Nephron progenitor cell (in vitro differentiated cells): ENCODE measurements at places on chromosomes 6 and 20.

DNA sequence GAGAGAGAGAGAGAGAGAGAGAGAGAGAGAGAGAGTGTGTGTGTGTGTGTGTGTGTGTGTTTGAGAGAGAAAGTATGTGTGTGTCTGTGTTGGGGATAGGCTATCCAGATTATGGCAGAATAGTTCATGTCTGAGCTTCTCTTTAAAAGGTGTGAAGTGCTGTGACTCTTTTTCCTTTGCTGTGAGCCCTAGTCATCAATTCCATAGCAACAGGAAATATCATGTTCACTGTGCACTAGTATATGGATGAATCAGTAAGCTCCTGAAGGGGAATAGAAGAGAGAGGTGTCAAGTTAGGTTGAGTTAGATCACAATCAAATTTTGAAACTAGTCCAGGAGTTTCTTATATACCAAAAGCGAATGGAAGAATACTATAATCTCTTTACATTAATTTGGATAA, 318.7 kb downstream of the RFPL4B start:
- no peak for DNase-seq

DNA sequence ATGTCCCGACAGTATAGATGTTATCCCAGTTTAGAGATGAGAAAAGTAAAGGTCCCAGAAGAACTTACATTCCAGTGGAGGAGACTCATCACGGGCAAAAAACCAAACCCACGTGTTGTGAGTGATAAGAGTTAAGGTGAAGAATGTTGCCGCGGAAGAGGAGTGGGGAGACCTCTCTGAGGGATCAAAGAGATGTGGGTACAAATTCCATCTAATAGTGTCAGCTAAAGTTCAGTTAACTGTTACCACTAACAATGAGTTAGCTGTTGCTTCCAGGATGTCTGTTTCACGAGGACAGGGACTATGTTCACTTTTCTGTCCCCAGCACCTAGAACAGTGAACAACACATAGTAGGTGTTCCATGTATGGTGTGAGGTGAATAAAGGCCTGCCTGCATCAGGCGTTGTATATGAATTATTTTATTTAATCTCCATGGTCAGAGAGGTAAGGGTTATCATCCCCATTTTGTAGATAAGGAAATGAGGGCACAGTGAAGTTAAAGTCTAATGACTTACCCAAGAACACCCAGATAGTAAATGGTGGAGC, 39.8 kb upstream of the RSPO4 start:
- no peak for DNase-seq

DNA sequence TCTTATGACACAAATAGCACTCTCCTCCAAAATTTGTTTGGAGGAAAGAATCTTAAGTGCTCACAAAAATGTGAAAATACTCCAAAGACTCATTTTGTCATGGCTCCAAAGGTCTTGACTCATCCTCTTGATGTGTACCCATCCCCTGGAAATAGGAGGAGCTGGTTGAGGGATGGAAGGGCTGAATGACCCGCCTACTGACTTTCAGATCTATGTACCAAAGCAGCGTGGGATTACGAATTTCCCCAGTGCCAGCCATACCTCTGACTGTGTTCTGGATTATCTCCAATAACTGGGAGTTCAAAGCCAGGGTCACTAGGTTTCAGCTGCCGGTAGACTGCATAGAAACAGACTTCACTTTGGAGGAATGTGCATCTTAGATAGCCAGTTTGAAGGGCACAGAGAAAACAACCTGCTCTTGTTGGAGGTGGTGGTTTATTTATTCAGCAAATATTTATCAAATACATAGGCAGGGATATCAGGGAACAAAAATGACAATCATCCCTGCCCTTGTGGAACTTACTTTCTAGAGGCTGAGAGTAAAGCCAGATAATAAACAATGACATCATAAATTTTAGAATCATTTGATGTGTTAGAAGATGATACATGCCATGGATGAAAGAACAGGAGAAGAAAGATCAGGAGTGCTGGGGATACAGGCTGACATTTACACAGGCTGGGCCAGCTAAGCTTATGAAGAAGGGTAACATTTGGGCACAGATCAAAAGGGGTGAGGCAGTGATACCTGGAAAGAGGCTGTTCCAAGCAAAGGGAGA, 246.6 kb downstream of the TBXT start:
- DNase-seq, result no peak

DNA sequence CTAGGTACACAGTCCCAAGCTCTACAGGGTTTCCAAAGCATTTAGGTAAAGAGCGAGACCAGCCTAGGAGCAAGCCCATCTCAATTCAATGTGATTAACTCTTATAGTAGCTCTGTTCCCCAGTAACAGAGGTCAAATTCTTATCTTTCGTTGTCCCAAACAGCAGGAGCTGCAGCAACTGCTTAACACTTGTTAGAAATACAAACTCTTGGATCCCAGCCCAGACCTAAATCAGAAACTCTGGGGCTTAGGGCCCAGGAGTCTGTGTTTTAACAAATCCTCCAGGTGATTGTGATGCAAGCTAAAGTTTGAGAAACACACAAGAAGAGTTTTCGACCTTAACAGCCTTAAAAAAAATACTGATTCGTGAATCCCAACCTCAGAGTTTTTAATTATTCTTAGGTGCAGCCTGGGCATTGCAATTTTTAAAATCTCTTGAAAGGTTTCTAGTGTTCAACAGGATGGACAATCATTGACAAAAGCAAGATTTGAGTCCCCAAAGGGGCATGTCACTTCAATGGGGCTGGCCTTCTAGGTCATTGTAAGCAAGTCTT, 127.4 kb upstream of the HCRTR2 start:
- DNase-seq, result no peak

DNA sequence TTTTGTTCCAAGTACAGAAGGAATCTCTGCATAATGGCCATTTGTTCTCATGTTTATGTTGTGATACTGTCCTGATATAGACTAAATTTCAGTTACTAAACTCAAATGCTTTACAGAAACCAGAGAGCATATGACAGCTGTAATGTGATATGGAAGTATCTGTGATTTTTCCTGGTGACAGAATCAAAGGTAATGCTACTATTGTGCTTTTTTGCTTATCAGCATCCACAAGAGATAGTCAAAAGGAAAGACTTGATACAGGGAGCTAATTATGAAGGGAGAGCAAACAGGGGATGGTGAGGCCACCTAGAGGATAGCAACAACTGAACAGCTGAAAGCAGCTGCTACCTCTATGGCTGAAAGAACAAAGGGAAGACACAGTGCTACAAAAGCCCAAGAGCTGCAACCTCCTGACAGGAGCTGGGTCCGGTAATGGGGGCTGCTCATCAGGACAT, 181.4 kb downstream of the PHF3 start:
- no peak for DNase-seq

DNA sequence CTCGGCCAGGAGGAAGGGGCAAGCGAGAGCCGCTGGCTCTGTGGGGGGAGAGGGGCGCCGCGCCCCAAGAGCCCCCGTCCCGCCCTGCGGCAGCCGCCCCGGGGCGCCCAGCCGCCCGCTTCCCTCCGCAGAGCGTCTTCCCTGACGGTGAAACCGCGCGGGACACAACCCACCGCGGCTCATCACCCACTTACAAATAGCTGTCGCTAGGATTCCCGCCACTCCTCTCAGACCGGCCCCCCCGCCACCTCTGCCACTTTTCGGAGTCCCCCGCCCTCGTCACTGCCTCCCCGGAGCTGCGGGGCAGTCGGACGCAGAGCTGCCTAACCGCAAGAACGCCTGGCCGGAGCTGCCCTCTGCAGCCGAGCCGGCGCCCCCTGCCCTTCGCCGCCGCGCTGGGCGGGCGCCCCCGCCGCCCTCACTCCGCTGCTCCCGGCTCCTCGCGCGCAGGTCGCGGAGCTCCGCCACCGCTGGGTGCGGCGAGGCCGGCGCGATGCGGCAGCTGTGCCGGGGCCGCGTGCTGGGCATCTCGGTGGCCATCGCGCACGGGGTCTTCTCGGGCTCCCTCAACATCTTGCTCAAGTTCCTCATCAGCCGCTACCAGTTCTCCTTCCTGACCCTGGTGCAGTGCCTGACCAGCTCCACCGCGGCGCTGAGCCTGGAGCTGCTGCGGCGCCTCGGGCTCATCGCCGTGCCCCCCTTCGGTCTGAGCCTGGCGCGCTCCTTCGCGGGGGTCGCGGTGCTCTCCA, at the start of gene SLC35D3:
Gene SLC35D3 (plus strand): TSS at position 366 of the 749 bp plus-strand sequence. CDS start 128 bp downstream, at position 494.
- peak; percentile 63 for DNase-seq

- no peak for DNase-seq
Measured at GRCh38 chr20:54237116-54237943, 29.4 kb downstream of the PFDN4 start.

- DNase-seq, result no peak
Measured at GRCh38 chr6:11644601-11645000, 107.1 kb downstream of the TMEM170B start.

DNA sequence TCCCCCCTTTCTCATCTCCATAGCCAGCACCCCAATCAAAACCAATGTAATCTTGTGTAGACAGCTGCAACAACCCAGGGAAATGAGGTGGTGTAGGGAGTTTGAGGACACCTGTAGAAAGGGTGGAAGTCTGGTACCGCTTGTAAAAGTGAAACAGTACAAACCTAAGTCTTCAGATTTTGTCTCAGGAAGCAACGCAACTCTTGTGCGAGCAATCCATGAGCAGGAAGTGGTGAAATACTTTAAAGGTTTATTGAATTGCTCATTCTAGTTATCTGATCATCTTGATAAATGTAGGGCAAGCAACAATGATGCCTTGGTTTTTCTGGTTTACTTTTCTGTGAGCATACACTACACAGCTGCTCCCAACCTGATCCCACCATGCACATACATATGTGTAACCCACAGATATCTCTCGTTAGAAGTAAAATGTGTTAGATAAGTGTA, 71.1 kb upstream of the THEMIS start:
- no peak for DNase-seq

- no peak for DNase-seq
Measured at GRCh38 chr20:47818466-47818865, 33.2 kb upstream of the SULF2 start.

- DNase-seq, result no peak
Measured at GRCh38 chr20:53306192-53306805, 287.3 kb downstream of the ZNF217 start.

- DNase-seq, result no peak
Measured at GRCh38 chr6:11805259-11806053, 26.9 kb upstream of the ADTRP start.

DNA sequence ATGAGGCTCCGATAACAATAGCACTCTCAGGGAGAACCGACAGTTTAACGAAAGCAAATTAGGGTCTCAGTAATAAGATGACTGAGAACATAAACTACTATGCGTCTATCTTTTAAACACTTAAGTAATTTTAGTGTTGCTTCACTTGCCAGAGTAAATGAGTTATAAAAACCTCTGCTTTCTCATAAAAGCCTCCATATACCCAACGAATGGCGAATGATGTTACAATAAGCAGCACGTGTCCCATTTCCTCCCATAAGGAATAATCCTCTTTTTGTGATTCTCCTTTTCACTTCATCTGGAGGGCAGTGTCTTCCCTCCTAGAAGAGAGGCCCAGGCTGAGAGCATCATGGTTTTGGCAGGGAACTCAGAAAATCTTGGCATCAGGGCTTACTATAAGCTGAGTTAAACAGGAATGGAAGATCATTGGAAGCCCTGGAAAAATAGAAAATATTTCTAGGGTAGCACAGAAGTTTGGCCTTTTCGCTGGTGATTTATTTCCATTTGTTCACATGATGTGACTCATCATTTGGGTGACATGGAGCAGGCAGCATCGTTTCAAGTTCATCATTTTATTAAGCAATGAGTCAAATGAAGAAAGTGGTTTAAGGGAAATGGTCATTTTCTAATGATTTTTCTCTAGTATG, 255.4 kb downstream of the ATXN1 start:
- no peak for DNase-seq

GRCh38 chr6:77715588-77715987, 62.7 kb downstream of the MEI4 start:
- DNase-seq, result no peak

DNA sequence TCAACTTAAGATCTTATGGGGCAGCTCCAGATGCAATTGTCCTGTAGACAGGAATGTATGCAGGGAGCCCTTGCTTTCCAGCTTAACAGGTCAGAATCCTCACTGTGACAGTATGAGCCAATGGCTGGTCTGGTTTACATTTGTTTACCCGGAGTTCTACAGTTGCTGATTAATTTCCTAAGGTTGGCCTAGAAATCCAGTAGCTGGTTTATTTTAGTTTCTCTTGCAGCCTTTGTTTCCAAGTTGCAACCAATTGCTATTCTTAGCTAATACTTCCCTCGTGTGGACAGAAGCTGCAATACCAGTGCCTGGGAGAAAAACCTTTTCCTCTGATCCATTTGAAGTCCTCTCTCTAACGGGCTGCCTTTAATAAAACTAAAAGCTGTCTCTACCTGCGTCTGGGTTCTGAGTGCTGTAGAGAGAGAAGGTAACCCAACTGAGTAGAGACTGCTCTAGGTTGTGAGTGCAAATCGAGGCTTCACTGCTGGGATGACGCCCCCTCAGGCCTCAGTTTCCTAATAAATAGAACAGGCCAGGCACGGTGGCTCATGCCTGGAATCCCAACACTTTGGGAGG, 45.9 kb downstream of the ZNF217 start:
- DNase-seq, result peak; percentile 37

GRCh38 chr20:24134284-24134683, 145.7 kb upstream of the GGTLC1 start:
- DNase-seq, result no peak

DNA sequence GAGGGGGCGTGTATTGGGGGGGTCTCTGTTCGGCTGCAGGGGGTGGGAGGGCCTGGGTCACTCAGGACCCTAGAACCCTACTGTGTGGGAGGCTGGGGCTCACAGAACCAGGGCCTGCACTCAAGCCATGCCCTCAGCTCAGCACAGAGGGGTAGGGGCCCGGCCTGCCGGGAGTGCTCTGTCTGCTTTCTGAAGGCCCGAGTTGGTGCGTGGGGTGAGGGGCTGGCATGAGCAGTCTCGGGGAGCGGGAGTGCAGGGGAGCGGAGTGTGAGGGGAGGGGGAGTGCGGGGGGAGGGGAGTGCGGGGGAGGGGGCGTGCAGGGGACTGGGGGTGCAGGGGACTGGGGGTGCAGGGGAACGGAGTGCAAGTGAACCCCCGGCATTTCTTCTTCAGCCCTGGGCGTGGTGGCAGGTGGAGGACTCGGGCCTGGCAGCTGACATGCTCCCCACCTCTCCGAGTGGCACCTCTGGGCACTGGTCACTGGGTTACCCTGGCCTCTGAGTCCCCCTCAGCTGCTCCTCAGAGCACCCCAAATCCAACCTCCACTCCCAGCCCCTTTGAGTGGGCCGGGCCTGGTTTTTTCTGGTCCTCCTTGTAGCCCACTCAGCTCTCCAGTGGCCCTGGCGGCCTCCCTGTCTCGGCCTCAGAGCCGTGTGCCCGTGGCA, 1.0 kb downstream of the COL20A1 start:
- no peak for DNase-seq

DNA sequence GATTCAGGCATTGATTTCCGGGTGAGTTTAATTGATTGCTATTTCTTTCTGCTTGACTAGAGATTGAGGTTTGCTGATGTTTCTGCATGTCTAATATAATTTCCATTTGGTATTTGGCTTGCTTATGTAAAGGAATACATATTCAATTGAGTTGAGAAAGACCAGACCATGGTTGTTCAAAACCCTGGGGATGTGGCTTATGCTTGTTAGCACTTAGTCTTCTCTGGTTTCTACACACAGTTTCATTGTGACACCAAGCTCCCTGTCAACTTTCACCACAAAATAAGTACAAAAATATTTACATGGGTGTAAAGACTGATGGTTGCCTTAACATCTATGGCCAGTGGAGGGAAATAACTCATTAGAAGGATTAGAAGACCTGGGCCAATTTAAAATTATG, 209.6 kb downstream of the CDH26 start:
- no peak for DNase-seq

GRCh38 chr6:22106451-22106850, 190.4 kb downstream of the PRL start:
- no peak for DNase-seq

GRCh38 chr6:36368921-36369865, 18.3 kb downstream of the ETV7 start:
- no peak for DNase-seq

GRCh38 chr20:62647521-62648317, 5.4 kb downstream of the SLCO4A1 start:
- DNase-seq, result no peak
